Jurkat, Clone E6-1 (cell line): ENCODE measurements at places on chromosomes 11 and 22.

- DNase-seq = no peak
Measured at GRCh38 chr11:108571001-108571400, 22.6 kb downstream of the EXPH5 start.

DNA sequence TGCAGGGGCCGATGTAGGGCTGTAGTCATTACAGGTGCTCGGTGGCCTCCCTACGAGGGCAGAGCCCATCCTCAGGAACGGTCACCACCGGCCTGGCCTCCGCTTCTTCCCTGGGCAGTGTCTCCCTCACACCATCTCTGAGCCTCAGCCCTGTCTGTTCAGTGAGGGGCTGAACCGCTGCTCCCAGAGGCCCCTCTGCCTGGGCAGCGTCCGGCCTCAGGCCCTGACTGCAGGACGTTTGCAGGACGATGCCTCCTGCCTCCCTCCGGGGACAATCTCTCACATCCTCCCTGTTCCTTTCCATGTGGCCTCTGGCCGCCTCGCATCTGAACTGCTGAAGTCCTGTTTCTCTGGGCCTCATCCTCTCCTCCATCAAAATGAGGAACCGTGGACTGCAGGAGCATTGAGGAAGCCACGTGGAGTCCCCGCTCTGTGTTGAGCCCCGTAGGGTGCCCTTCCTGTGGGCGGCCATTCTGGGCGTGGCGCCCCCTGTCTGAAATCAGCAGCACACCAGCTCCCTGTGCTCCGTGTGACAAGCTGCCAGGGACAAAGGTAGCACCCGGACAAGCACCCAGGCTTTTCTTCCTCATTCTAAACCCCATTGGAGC is 933.5 kb downstream of the BRD1 start:
- DNase-seq = no peak

- DNase-seq = no peak
Measured at GRCh38 chr11:13782390-13783075, 114.1 kb downstream of the FAR1 start.

- no peak for DNase-seq
Measured at GRCh38 chr11:10352921-10353550, 48.2 kb downstream of the ADM start.

GRCh38 chr11:87239531-87239930 is 201.8 kb downstream of the TMEM135 start:
- no peak for DNase-seq

GRCh38 chr11:2406878-2407410 is 6.4 kb downstream of the TSSC4 start:
- DNase-seq = no peak

DNA sequence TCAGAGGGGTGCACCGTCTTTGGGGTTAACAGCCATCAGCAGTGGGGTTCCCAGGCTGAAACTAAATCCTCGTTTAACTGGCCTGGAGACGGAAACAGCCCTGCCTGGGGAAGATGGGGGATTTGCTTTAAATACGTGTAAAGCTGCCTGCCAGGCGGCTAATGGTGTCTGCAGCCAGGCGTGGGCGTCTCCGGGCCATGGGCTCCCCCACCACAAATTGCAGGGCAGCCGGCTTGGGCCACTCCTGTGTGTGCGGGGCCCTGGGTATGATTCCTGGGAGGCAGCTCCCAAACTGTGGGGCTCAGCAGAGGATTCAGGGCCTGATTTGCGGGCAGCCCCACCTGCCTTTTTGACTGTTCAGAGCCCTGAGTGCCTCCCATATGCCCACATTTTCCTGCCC is 110.5 kb downstream of the KCNQ1 start:
- no peak for DNase-seq

DNA sequence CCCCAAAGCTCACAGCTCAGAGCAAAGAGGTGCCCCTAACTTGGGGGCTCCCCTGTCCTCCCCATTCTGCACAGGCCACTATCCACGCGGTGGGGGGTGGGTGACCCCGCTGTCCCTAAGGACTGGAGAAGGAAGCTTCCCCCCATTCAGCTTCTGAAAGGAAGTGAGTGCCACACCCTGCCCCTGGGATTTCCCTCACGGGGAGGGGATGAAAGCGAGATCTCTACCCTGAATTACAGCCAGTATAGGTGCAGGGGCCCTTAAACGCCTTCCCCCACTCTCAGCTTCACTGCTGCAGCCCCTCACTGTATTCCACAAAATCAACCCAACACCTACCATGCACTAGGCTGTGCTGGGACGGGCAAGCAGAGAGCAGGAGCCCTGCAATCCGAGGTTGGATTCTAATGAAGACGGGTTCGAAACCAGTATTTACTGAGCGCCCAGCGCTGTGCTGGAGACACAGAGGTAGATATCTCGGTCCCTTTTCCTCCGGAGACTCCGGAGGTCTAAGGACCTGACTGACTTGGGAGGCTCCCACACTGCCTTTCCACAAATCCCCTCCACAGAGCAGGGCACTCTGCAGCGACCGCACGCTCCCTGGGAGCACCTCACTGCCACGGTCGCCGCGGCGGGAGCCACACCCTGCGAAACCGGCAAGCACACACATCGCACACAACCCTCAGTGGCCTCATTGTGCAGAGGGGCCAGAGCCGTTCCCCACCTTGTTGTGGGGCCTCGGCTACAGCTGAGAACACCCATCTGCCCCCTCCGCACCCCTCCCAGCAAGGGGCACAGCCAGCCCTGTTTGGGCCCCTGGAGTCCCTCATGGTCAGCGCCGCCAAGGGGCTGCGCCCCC is 1.8 kb downstream of the AHNAK start:
- DNase-seq = no peak

DNA sequence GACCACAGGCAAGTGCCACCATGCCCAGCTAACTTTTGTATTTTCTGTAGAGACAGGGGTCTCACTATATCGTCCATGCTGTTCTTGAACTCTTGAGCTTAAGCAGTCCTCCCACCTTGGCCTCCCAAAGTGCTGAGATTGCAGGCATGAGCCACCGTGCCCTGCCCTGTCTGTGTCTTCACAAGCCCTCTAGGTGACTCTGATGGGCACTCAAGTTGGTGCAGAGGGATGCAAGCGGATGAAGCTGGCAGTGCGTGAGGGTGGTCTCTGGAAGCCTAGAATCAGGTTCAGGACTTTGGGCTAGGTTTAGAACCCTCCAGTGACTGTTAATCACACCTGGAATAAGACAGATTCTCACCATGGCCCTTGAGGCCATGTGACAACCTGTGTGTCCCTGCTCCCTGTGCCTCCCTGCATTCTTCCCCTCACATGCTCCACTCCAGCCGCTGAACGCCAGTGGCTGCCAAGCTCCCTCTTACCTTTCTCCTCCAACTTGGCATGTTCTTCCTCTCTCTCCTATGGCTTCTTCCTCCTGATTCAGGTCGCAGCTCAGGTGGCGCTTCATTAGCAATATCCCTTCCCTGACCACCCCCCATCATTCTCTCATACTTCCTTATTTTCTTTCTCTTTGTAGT is 242.3 kb upstream of the TBCEL start:
- no peak for DNase-seq

- peak; percentile 57 for DNase-seq
Measured at GRCh38 chr11:47179655-47179991, 2.9 kb upstream of the ARFGAP2 start.

DNA sequence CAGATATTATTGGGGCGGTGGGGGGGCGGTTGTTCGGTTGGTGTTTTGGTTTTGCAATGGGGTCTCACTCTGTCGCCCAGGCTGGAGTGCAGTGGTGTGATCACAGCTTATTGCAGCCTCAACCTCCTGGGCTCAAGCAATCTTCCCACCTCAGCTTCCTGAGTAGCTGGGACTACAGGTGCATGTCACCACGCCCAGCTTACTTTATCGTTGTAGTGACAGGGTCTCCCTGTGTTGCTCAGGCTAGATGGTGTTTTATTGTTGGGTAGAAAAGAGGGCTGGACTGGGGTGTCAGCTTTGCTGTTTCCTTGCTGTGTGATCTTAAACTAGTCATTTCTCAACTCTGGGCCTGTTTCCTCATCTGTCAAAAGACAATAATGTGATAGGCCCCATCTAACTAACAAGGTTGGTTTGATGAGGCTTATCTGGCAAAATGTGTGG is 17.5 kb upstream of the MYH9 start:
- peak; percentile 81 for DNase-seq

- DNase-seq = peak; percentile 93
Measured at GRCh38 chr22:20810645-20811044, 36.7 kb downstream of the SERPIND1 start.

GRCh38 chr11:34685864-34686263 is 65.0 kb downstream of the EHF start:
- DNase-seq = no peak

GRCh38 chr11:5847711-5848110 is 6.0 kb upstream of the OR52E6 start:
- DNase-seq = peak; percentile 77

GRCh38 chr11:7892059-7892699 is 38.9 kb downstream of the OR10A6 start:
- no peak for DNase-seq

DNA sequence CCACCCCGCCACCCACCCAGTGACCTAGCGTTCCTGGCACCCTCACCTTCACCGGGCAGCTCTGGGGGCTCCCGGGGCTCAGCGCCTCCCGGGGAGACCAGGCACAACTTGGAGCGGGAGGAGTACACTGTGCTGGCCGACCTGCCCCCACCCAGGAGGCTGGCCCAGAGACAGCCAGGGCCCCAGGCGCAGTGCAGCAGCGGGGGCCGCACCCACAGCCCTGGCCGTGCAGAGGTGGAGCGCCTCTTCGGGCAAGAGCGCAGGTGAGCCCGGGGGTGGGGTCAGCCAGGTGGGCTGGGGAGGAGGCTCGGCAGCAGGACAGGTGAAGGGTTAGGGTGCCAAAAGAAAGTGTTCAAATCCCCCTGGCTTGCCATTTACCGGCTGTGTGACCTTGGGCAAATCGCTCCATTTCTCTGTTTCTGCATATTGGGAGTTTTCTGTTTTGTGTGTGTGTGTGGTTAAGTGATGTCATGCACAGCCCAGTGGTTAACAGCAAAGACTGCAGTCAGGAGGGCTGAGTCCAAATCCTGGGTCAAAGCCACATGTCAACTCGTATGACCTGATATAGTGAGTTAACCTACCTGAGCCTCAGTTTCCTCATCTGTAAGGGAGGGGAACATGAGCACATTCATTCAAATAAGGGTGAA is 29.5 kb downstream of the TRIOBP start:
- DNase-seq = no peak

GRCh38 chr22:36467042-36467810 is 14.2 kb downstream of the TXN2 start:
- DNase-seq = no peak

DNA sequence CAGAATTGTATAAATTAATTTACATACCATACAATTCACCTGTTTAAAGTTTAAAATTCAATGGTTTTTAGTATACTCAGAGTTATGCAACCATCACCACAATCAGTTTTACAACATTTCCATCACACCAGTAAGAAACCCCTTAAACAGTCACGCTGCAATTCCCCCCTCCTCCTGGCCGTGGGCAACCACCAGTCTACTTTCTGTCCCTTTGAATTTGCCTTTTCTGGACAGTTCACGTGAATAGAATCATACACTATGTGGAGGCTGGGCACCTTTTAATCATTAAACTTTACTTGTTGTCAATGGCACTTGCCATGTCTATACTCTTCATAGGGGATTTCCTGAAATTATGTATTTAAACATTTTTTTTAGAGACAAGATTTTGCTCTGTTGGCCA is 20.1 kb upstream of the SWAP70 start:
- no peak for DNase-seq

- no peak for DNase-seq
Measured at GRCh38 chr11:111910676-111911562, 651 bp downstream of the CRYAB start.

DNA sequence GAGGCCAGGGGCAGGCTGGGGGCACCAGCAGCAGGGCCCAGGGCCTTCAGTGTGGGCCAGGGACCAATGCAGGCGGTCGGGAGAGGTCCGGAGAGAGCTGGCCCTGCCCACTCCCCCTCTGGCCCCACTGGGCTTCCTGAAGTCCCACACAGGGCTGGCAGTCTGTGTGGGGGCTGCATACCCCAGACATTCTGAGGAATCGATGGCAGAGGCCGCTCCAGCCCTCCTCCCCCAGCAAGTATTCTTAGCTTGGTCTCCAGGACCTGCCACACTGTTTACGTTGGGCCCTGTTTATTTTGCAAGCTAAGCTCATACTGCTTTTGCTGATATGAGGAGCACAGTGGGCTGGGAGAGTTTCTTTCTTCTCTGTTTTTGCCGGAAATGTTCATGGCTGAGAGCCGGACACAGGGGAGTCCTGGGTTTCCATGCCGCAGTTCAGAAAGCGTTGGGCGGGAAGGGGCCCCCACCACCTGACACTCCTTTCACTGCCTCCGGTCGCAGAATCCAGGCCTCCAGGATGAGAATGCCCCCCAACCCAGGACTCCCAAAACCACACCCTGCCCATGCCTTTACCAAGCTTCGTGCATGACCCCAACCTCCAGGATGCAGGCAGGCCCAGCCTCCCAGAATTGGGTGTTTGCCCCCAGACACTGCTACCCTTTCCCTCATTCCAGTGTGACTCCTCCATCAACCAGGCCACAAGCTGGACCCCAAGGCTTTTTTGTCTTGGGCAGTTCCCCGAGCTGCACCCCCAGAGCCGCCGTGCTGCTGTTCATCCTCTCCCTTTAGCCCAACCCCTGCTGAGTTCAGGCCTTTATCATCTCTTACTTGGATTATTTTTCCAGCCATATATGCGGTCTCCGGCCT is 81.8 kb upstream of the KCNQ1OT1 start:
- DNase-seq = no peak

GRCh38 chr22:19396934-19397733 is 34.4 kb downstream of the HIRA start:
- no peak for DNase-seq

GRCh38 chr11:72685560-72686480 is 11.6 kb upstream of the PDE2A start:
- DNase-seq = no peak

GRCh38 chr22:18156878-18157713 is 7.1 kb downstream of the USP18 start:
- DNase-seq = peak; percentile 51

GRCh38 chr11:65223011-65223410 is 38.8 kb upstream of the POLA2 start:
- no peak for DNase-seq

DNA sequence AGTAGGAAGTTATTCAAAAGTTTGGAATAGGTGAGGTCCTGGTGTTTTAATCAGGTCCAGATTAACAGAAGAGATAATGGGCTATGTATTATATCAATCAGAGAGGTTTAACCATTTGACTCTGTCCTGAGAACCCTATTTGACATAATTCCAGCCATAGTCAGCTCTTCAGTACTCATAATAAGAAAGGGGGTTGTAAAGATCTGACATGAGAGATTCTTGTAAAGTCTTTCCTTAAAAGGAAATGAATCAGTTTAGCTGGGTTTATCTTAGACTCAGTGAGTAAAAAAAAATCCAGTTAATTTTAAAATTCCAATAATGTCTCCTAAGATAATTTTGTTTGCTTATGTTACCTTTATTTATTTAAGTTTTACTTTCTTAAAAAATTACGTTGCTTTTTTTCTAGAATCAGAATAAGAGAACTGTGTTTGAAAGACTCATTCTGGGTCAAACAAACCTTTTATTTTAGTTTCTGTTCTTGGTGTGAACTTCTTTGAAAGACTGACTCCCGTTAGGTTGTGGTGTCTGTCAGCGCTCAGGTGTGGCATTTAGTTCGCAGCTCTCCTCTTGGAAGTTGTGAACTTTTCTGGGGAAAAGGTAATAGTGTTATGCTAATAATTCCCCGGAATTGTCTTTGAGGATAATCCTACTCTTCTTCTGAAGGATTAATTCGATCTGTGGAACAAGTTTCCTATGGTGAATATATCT is 20.5 kb downstream of the NUCB2 start:
- DNase-seq = no peak

GRCh38 chr22:25482868-25483639 is 81.4 kb upstream of the GRK3 start:
- no peak for DNase-seq

GRCh38 chr11:834371-835316 is 1.9 kb downstream of the CD151 start:
- no peak for DNase-seq
